ENCODE measurements at places on chromosomes 1 and 21. TPM values are rescaled to one million over a fixed set of nuclear protein-coding genes. Genes with fewer than 3 reads are reported as not detected.

The CLCA4 gene
- total RNA-seq: not detected

The ATP8B2 gene
- total RNA-seq: 70.7 TPM

The GFI1 gene
- 0.07 TPM for total RNA-seq

The SH2D2A gene
- total RNA-seq: 0.27 TPM

The PROK1 gene
- total RNA-seq: not detected

The MCOLN2 gene
- total RNA-seq: 0.36 TPM

The SIKE1 gene
- total RNA-seq: 51.9 TPM

The AHCTF1 gene
- total RNA-seq: 69.0 TPM

The AADACL3 gene
- total RNA-seq: not detected

The CTSK gene
- 26.6 TPM for total RNA-seq

The CLDN17 gene
- total RNA-seq: not detected

The LCE2C gene
- not detected for total RNA-seq

The S100A1 gene
- total RNA-seq: not detected

The LDLRAD1 gene
- not detected for total RNA-seq

The NRAS gene
- total RNA-seq: 164 TPM

The DYNLT4 gene
- total RNA-seq: 0.22 TPM

The TRIM46 gene
- 7.2 TPM for total RNA-seq

The CYP4A22 gene
- 0.07 TPM for total RNA-seq

The GBP6 gene
- total RNA-seq: not detected

The RXFP4 gene
- not detected for total RNA-seq

The FAM72C gene
- 1.4 TPM for total RNA-seq

The FCGR3B gene
- not detected for total RNA-seq

The WNT2B gene
- total RNA-seq: 3.1 TPM

The DNALI1 gene
- total RNA-seq: 2.9 TPM

The NPHS2 gene
- not detected for total RNA-seq

The CSF3R gene
- not detected for total RNA-seq

The NTPCR gene
- total RNA-seq: 16.1 TPM

The IFI44L gene
- total RNA-seq: 2.1 TPM

The GREM2 gene
- not detected for total RNA-seq

The GPR3 gene
- total RNA-seq: 2.1 TPM

The GPATCH3 gene
- 7.8 TPM for total RNA-seq

The GSTM5 gene
- total RNA-seq: 0.40 TPM

The ZNF697 gene
- 18.0 TPM for total RNA-seq

The KDM5B gene
- 77.0 TPM for total RNA-seq

The RNU1-1 gene
- under 0.01 TPM for total RNA-seq

The C1orf210 gene
- total RNA-seq: not detected

The SELL gene
- 3.6 TPM for total RNA-seq

The FCAMR gene
- not detected for total RNA-seq

The FMO1 gene
- not detected for total RNA-seq

The HHIPL2 gene
- under 0.01 TPM for total RNA-seq

The OR2T29 gene
- total RNA-seq: not detected

The PLPP3 gene
- total RNA-seq: 34.4 TPM

The CYP2J2 gene
- 0.22 TPM for total RNA-seq

The ETV3L gene
- total RNA-seq: not detected

The PLPPR4 gene
- under 0.01 TPM for total RNA-seq

The CIART gene
- total RNA-seq: 1.1 TPM

The SETD4 gene
- total RNA-seq: 18.4 TPM

The ADAMTS5 gene
- 0.07 TPM for total RNA-seq

The HSD17B7 gene
- total RNA-seq: 18.0 TPM

The TOMM40L gene
- total RNA-seq: 14.9 TPM

The ERI3 gene
- 34.2 TPM for total RNA-seq

The CATSPER4 gene
- not detected for total RNA-seq

The LAMC2 gene
- total RNA-seq: 0.53 TPM

The PRRX1 gene
- 4.4 TPM for total RNA-seq

The OR2T2 gene
- total RNA-seq: not detected

The PCP4L1 gene
- not detected for total RNA-seq

The DNASE2B gene
- not detected for total RNA-seq

The RGL1 gene
- total RNA-seq: 48.9 TPM

Data from thoracic aorta endothelial cell (primary cell).